ACHN (cell line): ENCODE measurements at places on chromosomes 16 and 17.
A peak's percentile ranks its signal among the peaks of the same experiment; 100 is the strongest.

DNA sequence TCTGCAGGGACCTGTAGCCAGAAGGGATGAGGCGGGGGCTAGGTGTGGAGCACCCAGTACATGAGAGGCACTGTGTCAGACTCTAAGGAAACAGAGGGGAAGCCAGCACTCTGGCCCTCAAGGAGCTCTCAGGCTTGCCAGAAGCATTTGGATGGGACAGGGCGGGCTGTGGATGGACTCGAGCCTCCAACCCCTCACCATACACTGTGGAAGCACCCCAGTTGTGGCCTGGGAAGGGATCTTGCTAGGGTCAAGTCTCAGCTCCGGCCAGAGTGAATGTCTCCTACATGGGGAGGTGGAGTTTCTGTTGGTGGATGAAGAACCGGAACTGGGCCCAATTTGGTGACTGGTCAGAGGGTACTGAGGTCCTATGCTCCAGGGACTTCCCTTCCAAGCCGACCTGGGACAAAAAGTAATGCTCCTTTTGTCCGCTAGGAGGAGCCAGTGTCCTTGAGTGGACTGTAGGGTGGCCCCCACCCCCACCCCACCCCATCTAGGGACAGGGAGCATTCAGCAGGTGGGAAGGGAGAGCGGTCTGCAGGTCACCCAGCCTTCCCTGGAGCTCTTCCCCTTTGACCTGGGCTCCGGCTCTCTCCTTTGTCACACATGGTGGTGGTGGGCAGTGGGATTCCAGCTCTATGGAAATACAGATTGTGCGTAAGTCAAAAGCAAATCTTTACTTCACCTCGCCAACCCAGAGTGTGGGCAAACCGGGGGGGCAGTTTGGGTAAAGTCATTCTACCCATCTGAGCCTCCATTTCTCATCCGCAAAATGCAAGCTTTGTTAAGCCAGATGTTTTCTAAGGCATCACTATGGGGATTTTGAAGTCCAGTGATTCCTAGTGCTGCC is 20.4 kb upstream of the PHB1 start:
- DNase-seq: peak; percentile 65

DNA sequence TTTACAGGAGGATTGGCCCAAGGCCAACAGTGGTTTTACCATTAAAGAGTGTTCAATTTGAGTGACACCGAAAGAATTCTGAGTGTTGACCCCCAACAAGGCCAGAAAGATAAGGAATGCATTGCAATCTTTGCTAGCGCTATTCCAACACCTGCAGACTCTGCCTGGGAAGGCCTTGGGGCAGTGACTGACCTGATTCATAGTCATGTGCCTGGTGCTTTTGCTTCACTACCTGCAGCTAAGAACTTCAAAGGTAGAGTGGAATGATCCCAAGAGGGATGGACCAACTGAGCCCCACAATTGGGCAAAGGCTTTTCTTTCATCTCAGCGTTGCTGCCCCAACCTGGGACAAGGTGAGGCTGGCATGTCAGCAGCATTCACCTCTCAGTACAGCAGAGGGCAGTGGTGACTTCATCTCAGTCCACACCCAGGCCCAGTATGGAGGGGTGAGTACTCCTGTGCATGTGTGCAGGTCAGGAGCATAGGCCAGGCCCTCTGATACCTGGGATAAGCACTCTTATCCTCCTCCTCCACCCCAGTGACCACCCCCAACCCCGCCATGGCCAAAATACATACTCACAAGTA is 149.6 kb upstream of the GNAO1 start:
- DNase-seq: peak; percentile 39

DNA sequence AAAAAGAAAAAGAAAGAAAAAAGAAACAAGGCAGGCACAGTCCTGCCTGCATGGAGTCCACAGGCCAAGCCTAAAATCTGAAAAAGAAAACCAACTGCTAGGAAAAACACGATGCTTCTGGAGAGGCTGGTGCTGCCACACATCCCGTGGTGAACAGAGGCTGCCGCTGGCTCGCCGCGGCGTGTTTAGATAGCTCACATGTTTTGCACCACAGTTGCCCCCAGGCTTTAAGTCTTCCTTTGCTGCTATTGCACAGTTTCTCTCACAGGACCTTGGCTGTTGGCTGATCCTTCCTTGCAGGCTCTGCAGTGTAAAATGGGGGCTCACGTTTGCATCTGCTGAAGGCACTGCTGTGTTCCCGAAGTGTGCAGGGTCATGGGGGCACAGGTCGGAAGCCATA is 8.6 kb downstream of the SLC6A4 start:
- DNase-seq: no peak

GRCh38 chr16:17829811-17830210 is 359.1 kb upstream of the XYLT1 start:
- DNase-seq: no peak

GRCh38 chr17:55228683-55229192 is 36.0 kb upstream of the HLF start:
- DNase-seq: no peak

DNA sequence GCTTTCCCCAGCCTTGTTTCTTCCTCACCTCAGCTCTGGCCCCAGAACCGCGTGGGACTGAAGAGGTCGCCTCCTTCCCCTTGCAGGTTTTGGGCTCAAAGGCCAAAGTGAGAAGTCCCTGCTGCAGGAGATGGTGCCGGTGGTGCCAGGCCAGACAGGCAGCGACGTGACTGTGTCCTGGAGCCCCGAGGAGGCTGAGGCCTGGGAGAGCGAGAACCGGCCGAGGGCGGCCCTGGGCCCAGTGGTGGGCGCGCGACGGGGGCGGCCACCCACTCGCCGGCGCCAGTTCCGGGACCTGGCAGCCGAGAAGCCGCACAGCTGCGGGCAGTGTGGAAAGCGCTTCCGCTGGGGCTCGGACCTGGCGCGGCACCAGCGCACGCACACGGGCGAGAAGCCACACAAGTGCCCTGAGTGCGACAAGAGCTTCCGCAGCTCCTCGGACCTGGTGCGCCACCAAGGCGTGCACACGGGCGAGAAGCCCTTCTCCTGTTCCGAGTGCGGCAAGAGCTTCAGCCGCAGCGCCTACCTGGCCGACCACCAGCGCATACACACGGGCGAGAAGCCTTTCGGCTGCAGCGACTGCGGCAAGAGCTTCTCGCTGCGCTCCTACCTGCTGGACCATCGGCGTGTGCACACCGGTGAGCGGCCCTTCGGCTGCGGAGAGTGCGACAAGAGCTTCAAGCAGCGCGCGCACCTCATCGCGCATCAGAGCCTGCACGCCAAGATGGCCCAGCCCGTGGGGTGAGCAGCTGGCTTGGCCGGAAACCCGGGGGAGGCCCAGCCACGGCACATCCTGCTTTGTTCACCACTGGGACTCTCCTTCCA is 6.0 kb downstream of the ZNF213 start:
- DNase-seq: no peak

- DNase-seq: no peak
These were observed 17.3 kb upstream of the AKAP1 start for GRCh38 chr17:57067781-57068180.

DNA sequence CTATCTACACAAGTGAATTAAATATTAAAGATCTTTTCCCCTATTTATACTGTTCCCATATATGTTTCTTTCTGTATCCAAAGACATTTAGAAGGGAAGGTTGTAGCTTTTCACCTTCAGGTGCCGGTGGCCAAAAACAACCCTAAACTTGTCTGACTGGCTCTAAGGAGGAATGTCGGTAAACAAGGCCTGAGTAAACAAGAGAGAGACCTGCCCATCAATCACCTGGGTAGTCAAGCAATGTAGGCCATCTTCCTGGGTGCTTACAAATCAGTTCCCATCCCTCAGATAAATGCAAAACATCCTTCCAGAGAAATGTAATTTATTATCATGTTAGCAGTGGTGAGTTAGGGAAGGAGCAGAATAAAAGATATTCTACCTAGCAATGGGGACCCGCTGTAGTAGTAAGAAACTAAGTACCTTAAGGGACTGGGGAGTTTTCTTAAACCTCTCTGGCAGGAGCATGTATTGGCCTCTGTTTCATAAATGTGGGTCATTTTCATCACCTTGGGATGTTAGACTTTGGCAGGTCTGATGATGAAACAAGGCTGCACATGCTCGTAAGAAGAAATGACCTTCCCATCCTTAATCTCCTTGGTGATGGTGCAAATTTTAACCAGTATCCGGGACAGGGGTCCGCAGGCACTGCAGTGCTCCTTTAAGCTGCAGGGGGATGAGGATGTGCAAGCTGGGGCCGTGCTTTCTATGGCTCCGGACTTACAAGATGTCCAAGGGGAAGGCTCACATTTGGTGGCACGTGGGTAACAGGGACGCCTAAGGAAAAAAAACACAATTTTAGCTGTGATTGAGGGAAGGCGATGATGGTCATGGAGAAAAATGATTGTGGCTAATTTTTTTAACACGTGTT is 8.4 kb downstream of the KRT39 start:
- DNase-seq: no peak

GRCh38 chr16:75943705-75944514 is 217.6 kb upstream of the CPHXL start:
- no peak for DNase-seq

- no peak for DNase-seq
These were observed 7.3 kb upstream of the IL34 start for GRCh38 chr16:70638814-70639792.

GRCh38 chr17:72423286-72423589 is 302.4 kb downstream of the SOX9 start:
- no peak for DNase-seq

DNA sequence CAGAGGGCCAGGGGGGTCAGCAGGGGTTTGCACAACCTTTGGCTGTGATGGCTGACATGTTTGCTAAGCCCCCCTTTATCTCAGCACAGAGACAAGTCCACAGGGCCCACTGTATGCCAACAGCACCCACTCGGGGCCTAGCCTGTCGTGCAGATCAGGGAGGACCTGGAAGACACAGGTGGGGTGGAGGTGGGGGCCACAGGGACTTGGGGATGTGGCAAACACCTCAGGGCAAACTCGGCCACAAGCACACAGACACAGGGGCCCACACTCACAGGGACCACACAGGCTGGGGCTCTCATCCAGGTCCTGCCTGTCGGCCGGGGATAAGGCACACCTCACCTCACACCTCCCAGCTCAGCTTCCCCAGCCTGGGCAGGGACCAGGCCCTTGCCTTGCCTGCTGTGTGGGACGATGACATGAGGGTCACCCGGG is 87.9 kb downstream of the C16orf78 start:
- no peak for DNase-seq

- no peak for DNase-seq
These were observed 630 bp upstream of the HOXB2 start for GRCh38 chr17:48545539-48545938.

- DNase-seq: peak; percentile 77
These were observed 7.5 kb downstream of the NFE2L1 start for GRCh38 chr17:48055531-48056245.

DNA sequence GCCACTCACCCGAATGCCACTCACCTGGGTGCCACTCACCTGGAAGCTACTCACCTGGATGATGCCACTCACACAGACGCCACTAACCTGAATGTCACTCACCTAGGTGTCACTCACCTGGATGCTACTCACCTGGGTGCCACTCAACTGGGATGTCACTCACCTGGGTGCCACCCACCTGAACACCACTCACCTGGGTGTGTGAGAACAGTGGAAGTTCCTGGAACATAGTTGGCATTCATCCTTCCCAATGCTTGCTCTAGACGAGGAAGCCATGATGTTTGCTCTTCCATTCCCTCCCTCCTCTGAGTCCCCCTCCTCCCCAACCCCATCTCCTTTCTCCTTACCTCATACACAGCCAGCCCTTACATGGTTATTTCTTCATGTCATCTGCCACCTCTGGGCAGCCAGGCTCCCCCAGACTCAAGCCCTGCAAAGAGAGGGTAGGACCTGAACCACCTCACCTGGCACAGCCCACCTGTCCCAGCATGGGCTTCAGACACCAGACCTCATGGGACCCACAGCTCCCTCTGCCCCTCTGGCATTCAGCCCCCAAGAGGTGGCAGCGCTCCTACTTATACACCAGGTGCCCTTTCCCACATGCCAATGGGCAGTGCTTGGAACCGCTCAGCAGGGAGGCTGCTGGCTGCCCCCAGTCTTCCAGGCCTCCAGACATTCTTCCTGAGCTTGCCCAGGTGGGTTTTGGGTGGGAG is 171.8 kb upstream of the FOXF1 start:
- DNase-seq: no peak

DNA sequence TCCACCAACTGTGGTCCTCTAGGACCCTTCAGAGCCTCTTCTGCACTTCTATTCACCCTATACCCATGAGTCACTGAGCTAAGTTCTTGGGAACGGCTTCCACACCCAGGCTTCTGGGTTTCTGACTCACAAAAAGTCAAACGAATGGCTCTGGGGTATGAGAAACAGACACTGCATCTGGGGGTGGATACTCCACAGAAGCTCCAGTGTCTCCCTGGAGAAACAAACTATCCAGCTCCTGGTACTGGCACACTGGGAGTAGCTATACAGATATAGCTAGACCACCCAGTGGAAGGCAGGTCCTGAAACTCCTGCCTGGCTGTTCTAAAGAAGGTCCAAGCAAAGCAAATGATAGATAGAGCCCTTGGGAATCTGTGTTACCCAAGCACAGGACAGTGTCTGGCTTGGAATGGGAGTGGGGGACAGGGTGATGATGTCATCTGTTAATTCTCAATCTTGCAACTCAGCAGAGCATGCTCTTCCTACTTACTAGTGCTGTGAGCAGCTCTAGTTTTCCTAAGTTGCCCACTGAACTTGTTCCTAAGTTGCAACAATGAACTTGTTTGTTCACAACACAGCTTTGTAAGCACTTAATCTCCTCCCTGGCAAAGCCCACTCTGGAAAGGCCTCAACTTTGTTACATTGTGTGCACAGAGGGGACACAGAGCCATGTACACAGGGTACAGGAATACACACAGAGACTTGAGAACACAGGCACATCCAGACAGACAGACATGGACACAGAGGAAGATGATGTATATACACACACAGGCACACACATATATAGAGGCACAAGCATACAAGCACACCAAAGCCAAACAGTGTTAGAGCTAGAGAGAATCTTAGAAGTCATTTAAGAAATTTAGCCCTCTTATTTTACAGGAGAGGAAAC is 6.7 kb downstream of the MMP28 start:
- DNase-seq: peak; percentile 89

- no peak for DNase-seq
These were observed 3.9 kb upstream of the LUC7L3 start for GRCh38 chr17:50715471-50715870.

DNA sequence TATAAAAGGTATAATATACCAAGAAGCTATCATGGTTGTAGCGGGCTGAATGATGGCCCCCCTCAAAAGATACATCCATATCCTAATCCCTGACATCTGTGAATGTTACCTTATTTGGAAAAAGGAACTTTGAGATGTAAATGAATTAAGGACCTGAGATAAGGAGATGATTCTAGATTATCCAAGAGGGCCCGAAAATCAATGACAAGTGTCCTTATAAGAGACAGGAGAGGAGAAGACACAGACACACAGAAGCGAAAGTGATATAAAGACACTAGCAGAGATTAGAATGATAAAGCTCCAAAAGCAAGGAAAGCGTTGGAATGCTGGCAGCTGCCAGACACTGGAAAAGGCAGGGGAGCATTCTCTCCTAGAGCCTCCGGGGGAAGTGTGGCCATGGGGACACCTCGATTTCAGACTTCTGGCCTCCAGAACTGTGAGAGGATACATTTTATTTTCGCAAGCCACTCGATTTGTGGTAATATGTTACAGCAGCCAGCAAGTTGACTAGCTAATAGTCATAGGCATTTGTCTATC is 12.5 kb upstream of the GP1BA start:
- DNase-seq: no peak

GRCh38 chr16:2468725-2469398 is 2.2 kb upstream of the NTN3 start:
- no peak for DNase-seq
